ENCODE measurements at places on chromosomes 6 and 20. TPM values are rescaled to one million over a fixed set of nuclear protein-coding genes. Genes with fewer than 3 reads are reported as not detected.

DNA sequence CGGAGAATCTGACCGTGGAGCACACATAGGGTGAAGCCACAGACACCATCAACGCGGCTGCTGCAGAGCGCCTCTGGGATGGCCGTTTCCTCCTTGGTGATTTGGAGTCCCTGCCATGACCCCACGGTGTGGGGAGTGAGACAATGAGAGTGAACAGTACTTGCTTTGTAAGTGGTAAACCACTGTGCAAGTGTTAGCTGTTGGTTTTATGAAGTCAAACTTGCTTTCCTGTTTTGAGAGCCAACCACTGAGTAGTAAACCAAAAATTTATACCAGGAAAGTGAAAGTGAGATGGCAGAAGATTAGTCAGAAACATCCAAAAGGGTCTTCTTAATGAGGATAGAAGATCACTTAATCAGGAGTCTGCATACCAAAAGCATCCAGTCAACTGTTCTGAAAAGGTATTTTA is 160.7 kb downstream of the FOXC1 start:
- no peak for ATAC-seq

DNA sequence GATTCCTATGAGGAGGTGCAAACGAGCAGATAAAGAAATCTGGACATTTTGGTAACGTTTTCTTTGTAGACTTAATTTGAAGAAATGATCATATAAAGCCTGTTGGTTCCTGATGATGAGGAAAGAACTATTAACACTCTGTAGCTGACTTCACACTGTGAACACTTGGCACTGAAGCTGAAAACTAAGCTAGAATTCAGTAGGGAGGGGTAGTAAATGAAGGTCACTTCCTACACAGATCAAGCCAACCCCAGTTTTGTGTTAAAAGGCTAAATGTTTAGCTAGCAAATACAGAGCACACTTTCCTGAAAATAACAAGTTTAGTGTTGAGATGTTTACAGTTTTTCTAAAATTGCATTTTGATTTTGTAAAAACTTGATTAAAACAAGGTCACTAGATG is 296.2 kb upstream of the PRDM1 start:
- no peak for ATAC-seq

DNA sequence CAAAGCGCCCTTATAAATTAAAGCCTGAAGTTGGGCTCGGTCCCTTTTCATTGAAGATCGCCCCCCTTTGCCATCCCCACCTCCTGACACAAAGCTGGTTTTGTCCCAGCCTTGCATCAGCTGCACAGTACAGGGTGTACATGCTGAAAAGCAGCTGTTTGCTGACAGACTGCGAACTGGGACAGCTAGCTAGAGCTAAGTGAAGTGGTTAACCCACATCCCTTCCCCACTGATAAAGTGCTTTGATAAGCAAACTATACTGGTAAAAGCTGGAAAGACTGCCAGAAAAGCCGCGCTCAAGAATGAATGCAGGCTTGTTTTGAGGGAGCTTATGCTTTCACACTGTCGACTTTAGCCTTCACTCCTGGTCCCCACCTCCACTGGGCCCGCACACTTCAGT is 207.3 kb downstream of the GMDS start:
- no peak for ATAC-seq

DNA sequence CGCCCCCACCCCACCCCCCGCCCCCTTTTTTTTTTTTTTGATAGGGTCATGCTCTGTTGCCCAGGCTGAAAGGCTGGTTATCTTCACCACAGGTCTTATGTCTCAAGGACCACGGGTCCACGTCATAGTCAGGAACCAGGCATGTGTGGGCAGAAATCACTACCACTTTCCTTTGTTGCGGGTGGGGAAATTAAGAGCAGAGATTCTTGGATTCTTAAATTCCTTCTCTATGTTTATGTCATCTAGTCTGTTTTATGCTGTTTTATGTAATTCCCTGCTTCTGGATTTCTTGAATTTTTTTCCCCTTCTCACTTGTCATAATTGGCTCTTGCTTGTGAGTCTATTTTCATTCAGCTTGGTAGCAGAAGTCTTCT is 25.8 kb upstream of the PLCG1 start:
- peak; percentile 34 for ATAC-seq

BPIFB2 gene
- total RNA-seq = not detected

DNA sequence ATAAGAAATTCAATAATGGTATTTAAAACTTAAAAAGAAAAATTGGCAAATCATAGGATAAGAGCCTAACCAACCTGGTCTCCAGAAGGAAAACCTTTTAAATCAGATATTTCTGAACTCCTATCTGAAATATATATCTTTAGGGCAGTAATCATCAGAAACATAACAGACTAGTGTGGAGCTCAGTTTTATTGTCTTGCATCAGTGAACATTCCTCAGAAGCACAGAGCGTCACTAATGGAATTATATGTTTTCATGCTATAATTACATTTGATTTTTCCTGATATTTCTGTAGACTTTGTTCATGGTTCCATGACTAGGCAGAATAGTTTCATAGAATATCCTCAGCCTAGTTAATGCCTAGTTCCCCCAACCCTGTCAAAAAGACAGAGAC is 262.2 kb downstream of the EYA4 start:
- no peak for ATAC-seq

PRKN gene
- total RNA-seq = 0.81 TPM

GRCh38 chr6:52551483-52552277 is 25.2 kb downstream of the TRAM2 start:
- peak; percentile 76 for ATAC-seq

GRCh38 chr6:116060572-116061283 is at the start of gene FRK:
Gene FRK, minus strand, starts transcription at chr6:116060891. Its CDS starts 580 bp downstream, at chr6:116060311.
- ATAC-seq = no peak

SIRPD gene
- total RNA-seq = not detected

DNA sequence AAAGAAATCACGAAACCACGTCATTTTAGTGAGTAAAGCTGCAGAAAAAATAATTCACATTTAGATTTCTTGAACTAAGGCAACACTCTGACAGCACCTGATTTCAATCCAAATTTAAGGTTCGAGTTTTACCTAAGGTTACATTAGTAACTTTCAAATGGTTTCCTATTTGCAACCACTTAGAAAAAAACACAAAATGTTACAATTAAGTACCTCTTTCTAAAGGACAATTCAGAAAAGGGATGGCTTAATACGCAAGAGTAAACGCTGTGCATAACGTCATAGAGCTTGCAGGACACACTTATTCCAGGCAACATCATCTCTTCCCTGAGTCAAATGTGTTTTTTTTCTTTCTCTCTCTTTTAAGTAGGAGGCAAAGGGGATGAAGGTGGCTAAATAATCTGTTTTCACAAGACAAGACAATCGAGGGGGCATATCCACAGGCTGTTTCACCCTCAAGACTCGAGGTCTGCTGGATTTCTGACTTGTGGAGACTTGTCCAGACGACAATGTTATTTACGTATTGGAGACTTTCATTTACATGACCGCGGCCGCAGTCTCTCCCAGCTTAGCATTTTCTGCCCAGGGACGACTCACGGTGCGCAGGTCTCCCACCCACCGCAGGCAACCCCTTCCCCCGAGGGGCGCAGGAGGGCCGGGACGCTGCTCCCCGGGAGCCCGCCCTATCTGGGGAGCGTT is 86.0 kb downstream of the SESN1 start:
- ATAC-seq = peak; percentile 5

Data from motor neuron (in vitro differentiated cells).